ENCODE measurements at places on chromosomes 11 and 22. TPM values are rescaled to one million over a fixed set of nuclear protein-coding genes. Genes with fewer than 3 reads are reported as not detected.

GRCh38 chr11:12100841-12101242, 9.5 kb upstream of the MICAL2 start:
- no peak for DNase-seq

DNA sequence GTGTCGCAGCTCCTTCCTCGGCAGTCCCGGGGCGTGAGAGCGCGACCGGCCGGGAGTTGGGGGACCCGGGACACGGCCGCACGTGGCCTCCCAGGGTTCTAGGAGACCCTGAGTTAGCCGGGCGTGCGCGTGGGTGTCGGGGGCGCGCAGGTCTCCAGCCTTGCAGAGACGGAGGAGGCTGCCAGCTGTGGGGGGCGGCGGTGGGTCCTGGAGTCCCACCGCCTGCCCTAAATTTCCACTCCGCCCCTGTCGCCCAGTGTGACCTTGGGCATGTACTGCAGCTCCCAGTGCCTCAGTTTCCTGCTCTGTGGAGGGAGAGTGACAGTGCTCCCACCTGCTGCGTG, 18.8 kb downstream of the RRP7A start:
- no peak for DNase-seq

DNA sequence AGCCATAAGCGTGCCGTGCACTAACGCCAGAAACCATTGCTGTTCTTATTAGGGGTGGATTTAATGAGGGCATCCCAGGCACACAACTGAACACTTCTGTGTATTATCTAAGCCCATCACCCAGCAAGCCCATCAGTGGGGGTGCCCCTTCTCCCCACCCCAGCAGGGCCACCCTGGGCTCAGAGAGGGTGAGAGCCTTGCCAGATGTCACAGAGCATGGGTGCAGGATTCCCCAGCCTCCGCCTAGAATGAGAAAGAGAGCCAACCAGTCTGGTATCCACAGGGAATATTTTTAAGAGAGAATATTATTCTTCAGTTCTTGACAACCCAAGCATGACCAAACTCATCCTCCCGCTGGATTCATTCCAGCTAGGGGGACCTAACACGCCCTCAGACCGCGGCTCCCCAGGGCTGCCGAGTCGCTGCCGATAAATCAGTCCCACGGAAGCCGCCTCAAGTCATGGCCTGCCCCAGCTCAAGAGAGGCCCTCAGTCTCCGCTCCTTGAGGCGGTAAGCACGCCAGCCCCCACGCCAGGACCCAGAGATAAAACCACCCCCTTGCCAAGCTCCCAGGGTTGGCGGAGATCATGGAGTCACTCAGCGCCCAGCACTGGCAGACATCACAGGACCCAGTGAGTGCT, 47.2 kb downstream of the MN1 start:
- peak; percentile 77 for DNase-seq

DNA sequence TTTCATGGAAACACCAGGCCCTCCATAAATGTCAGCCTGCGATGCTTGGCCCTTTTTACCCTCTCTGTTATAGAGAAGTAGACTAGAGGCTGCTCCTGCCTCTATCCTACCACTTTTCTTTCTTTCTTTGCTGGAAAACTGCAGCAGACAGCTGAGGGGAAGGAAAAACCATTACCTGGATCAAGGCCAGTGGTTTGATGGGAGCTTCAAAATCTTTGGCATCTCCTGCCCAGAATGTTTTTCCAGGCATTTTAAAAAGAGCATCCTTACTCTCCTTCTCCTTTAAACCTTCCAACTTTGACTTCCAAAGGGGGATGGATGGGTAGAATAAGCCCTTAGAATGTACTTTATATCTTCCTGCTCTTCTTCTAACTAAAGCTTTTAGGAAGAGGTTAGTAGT, 44.9 kb downstream of the EXT2 start:
- DNase-seq: no peak

GRCh38 chr11:47415949-47416472, 7.6 kb downstream of the SLC39A13 start:
- peak; percentile 94 for DNase-seq

- DNase-seq: peak; percentile 78
These were observed 364.2 kb downstream of the TENM4 start for GRCh38 chr11:79076526-79077115.

DNA sequence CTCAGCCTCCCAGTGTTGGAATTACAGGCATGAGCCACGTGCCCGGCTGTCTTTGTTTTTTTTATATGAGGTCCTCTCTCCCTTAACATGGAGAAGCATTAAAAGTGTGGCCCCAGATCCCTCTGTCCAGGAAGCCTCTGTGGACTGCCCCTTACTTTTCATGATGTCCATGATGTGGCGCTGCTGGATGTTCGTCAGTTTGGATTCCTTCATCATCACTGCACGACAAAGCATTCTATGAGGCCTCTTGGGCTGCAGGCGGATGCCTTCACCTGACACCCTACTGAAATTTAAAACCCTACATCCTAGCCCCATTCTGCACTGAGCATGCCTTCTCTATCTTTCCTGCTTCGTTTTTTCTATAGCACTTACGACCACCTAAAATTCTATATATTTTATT, 2.1 kb downstream of the C22orf23 start:
- DNase-seq: no peak

DNA sequence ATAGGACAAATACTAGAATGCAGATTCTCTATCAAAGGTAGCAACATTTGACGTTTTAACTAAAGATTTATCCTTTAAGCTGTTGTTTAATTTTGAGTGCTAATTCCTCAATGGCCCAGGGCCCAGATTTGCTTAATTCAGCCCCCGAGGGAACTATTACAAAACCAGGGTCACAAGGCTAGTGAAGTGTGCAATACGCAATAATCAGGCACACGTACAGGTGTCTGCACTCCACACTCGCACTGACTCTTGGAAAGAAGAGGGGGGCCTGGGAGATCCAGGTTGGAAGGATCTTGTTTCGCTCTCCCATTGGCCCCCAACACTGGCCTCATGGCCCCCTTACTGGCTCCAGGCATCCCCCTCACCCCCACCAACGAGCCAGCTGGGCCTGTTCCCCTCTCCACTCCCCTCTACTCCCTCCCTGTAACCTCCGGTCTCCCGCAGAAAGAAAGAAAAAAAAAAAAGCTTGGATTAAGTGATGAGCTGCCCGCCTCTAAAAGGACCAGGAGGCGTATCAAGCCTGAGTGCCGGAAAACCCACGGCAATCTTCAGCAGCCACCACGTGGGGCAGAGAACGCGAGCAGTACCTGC, 2.2 kb upstream of the KIRREL3 start:
- DNase-seq: no peak

DNA sequence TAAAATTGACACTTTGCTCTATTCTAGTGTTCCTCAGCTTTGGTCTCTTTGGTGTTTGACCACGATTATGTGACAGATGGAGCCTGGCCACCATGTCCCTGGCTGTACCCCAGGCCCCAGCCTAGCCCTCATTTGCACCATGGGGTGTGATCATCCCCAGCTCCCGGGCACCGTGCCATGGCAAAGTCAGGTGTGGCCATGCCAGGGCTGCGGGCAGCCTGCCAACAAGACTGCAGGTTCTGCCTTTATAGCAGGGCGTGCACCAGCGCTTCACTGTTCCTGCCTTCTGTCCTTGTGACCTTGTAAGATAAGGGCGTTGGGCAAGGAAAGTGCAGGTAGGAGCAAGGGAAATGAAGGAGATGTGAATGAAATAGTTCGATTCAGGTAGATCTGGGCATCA, 22.4 kb upstream of the APOBEC3A start:
- DNase-seq: no peak

GRCh38 chr22:24975813-24976341, 23.4 kb downstream of the KIAA1671 start:
- peak; percentile 64 for DNase-seq

GRCh38 chr22:41445129-41446056, 1.2 kb downstream of the TOB2 start:
- DNase-seq: peak; percentile 54

GRCh38 chr22:49449811-49450446, 377.7 kb downstream of the BRD1 start:
- DNase-seq: peak; percentile 62

GRCh38 chr22:29842740-29843139, 4.7 kb upstream of the ASCC2 start:
- no peak for DNase-seq

DNA sequence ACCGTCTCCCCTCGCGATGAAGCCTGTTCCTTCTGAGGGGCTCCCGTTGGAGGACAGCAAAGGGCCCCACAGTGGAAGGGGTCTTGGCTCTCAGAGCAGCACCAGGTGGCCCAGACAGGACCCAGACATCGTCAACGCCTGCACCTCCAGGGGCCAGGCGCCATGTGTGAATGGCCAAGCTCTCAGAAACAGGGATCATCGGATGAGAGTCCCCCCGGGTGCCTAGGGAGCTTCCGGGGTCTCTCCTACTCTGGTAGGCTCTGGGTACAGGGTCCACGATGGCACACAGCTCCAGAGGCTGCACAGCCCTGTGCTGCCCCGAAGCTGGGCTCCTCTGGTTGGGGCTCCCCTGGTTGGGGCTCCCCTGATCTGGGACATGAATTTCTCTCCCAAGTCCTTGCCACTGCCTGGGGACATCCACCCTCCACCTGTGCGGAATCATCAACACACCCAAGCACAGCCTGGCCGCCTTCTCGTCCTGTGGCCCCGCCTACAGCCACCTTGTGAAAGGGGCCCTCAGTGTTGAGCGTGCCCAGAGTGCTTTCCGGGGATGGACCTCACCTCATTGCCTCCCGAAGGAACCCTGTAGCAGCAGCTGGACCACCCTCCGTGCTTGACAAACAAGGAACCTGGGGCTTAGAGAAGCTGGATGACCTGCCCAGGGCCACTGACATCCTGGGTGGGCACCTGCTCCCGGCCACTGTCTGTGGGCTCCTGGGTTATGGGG, 929.0 kb downstream of the BRD1 start:
- DNase-seq: no peak

- no peak for DNase-seq
These were observed 43.7 kb downstream of the ARFGAP2 start for GRCh38 chr11:47132981-47133380.

GRCh38 chr22:28497188-28497587, 182.5 kb downstream of the TTC28 start:
- no peak for DNase-seq

DNA sequence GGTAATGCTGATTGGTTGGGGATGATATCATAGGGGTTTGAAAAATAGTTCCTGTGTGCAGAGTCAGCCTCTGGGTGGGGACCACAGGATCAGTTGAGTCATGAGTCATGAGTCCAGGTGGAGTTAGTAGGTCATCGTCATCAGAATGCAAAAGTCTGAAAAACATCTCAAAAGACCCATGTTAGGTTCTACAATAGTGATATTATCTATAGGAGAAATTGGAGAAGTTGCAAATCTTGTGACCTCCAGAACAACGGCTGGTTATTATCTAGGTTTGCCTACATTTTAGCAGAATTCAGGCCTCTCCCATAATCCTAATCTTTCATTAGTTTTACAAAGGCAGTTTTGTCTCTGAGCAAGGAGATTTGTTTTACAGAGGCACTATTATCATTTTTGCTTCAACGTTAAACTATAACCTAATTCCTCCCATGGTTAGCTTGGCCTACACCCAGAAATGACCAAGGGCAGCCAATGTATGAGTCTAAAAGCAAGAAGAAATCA, 38.9 kb downstream of the MS4A2 start:
- no peak for DNase-seq

DNA sequence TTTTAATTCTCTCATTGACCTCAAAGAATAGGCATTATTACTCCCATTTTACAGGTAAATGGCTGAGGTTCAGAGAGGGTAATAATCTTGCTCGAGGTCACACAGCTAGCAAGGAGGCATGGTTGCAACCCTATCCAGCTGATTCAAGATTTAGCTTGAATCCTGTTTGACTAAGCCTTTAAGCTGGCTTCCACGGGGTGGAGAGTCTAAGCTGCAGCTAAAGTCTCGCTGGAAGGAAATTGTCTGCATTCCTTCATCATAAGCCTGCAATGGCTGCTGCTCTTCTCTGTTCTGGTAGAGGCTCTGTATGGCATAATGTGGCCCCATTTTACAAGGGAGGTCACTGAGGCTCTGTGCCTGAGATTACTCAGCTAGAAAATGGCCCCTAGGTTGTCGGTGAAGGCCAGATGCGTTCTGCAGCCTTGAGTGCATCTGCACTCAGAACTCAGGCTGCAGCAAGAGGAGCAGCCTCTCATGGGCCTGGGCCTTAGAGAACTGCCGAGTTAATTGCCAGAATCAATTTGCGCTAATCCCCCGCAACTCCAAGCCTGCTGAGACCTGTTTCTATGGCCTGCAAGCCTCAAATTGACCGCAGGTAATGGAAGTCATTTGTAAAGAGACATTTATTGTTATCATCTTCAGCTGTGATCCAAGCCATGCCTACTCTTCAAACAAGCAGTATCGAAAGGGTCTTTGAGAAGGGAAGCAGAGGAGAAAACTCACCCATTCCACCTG, 44.1 kb upstream of the SEZ6L start:
- no peak for DNase-seq

GRCh38 chr11:118060869-118061268, 16.0 kb upstream of the TMPRSS4 start:
- peak; percentile 45 for DNase-seq

- DNase-seq: no peak
These were observed at the start of gene AMPD3 for GRCh38 chr11:10454878-10455631. Gene AMPD3 (plus strand): TSS chr11:10455264. CDS start chr11:10461520, 6,256 bp downstream.

DNA sequence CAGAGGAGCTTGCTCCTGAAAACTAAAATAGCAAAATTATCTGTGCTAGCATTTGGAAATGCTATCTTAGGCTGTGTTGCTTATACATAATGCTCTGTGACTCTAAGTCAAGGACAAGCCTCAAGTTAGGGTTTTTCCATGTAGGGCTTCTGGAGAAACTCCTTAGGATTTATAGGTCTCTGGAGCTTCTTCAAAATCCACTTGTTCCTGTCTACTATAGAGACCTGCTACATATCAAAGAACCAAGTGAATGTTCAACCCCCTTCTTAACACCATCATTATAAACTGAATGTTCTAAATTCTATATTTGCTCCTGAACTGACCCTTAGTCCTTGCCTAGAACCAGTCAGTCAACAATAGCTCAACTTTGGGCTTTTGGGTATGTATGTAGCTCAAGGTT, 523.1 kb upstream of the CCDC90B start:
- no peak for DNase-seq

The APOL4 gene
- total RNA-seq: 10.5 TPM

The LRRC10B gene
- total RNA-seq: 2.8 TPM

The SCUBE1 gene
- 18.7 TPM for total RNA-seq

The GTF2H1 gene
- total RNA-seq: 39.3 TPM

The SLC22A8 gene
- not detected for total RNA-seq

The SCGB1D2 gene
- not detected for total RNA-seq

The FAM180B gene
- 1.7 TPM for total RNA-seq

The OR4C3 gene
- not detected for total RNA-seq

The GAS2 gene
- total RNA-seq: 0.52 TPM

The P2RY2 gene
- 3.9 TPM for total RNA-seq

The GNG3 gene
- total RNA-seq: not detected

The MMP7 gene
- total RNA-seq: 0.42 TPM

The C11orf87 gene
- total RNA-seq: not detected
